ENCODE measurements at places on chromosomes 2 and 18.

DNA sequence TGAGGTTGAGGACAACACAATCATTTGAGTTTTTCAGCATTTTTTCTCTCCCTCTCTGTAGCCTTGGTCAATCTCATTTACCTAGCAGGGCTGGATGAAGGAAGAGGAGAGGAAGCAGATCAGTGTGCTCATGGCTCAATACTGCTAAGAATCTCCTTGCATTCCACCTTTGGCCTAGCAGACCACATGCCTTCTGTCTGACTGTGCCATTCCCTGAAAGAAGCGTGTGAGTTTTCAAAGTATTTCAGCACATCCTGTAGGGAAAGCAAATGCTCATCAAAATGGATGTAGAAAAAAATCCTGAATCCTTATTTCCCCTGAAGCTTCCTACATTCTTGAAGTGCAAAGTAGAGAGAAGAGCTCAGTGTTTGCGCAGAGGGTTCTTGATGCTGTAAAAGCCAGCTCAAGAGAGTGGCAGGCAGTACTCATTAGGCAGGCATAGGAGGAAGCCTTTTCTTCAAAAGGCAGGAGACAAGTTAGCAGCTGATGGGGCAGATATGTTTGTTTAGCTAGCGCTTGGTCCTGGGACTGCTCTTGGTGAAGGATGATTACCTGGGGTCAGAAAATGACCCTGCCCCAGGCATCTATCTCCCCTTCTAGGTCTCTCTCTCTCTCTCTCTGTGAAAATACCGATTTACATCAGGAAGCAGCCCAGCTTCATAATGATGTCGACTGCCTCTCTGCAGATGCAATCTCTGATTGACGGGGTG, 14.4 kb upstream of the PIK3C3 start:
- DNase-seq, result no peak

- DNase-seq, result no peak
Measured at GRCh38 chr2:148906124-148906523, 31.1 kb downstream of the KIF5C start.

- DNase-seq, result peak; percentile 6
Measured at GRCh38 chr18:1663879-1664705, 759.4 kb downstream of the ADCYAP1 start.

DNA sequence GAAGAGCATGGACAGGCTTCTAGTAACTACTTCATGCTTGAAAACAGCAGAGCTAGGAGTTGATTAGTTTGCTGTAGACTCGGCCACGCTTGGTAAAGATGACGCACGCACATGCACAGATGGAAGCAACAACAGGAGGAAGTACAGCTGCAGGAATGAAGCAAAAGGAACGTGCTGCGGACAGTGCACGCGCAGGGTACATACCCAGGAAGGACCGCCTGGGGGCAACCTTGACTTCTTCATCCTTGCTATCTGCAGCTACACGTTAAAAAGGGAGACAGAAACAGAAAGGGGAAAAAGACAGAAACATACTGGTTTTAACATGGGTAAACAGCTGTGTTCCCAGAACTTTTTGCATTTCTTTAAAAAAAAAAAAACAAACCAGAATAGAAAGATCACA, 17.7 kb downstream of the SLC66A2 start:
- DNase-seq, result no peak

DNA sequence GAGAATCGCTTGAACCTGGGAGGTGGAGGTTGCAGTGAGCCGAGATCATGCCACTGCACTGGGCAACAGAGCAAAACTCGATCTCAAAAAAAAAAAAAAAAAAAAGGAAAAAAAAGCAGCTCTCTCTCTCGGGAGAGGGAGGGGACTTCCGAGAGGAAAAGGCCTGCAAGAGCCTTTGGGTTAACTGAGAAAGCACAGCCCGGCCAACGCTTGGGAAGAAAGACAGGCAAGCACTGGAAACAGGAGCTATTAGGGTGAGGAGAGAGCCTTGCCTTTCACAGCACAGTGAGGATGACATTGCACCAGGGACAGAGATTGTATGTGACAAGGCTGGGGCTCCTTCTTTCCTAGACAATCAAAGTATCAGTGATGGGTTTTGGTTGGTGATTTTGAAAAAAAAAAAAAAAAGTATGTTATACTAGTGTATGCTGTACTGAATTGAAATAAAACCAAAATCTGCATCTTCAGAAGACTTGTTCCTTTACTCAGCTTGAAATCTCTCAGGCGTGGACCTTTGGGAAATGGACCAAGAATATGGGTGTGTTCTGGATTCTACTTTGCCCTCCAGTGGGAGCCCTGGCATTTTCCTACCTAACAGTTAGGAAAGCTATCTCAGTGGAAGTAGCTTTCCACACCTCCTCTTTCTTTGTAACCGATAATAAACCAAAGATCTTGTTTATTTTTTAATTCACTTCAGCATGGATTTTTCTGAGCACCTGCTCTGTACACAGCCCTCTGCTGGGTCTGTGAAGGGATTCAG, 16.7 kb downstream of the SRSF7 start:
- DNase-seq, result no peak

Measured in NCI-H2081 (cell line).